Endodermal cell (in vitro differentiated cells): ENCODE measurements at places on chromosomes 4 and X. TPM values are rescaled to one million over a fixed set of nuclear protein-coding genes. Genes with fewer than 3 reads are reported as not detected.

GRCh38 chr4:108991551-108992328 lies 228.9 kb upstream of the ETNPPL start:
- no peak for DNase-seq
- no peak overlapping the region for H3K27ac ChIP-seq
- no peaks in the 10 kb centered on the region for H3K36me3 ChIP-seq
- H3K4me1 ChIP-seq = no peaks in the 10 kb centered on the region

SH3TC1 gene
- total RNA-seq = 2.6 and 2.7 TPM in 2 replicates

GRCh38 chr4:73127839-73128453 lies 58.4 kb upstream of the COX18 start:
- H3K4me1 ChIP-seq = no peaks in the 10 kb centered on the region
- no peak overlapping the region for H3K27ac ChIP-seq
- DNase-seq = peak; percentile 58

- H3K4me3 ChIP-seq = no peak overlapping the region
- H3K27me3 ChIP-seq = no peaks in the 10 kb centered on the region
- no peak overlapping the region for H3K27ac ChIP-seq
- DNase-seq = no peak
- no peaks in the 10 kb centered on the region for H3K4me1 ChIP-seq
- H3K36me3 ChIP-seq = no peaks in the 10 kb centered on the region
These were observed 45.1 kb downstream of the RHOH start for GRCh38 chr4:40241941-40242340.

GRCh38 chrX:74179071-74179470 lies 124.9 kb upstream of the ZCCHC13 start:
- H3K27me3 ChIP-seq = no peaks in the 10 kb centered on the region
- no peak overlapping the region for H3K4me3 ChIP-seq
- no peaks in the 10 kb centered on the region for H3K4me1 ChIP-seq
- DNase-seq = no peak
- no peaks in the 10 kb centered on the region for H3K36me3 ChIP-seq
- H3K27ac ChIP-seq = no peak overlapping the region

GRCh38 chrX:64205441-64205734 lies at the start of gene AMER1:
AMER1 (minus strand) TSS chrX:64205708; CDS start chrX:64193286, 12,422 bp downstream.
- no peaks in the 10 kb centered on the region for H3K27me3 ChIP-seq
- H3K4me1 ChIP-seq = no peaks in the 10 kb centered on the region
- H3K4me3 ChIP-seq = peak within 1 kb of the TSS; percentile 77
- no peak for DNase-seq
- H3K36me3 ChIP-seq = no peaks in the 10 kb centered on the region

GRCh38 chr4:52711272-52711671 lies 40.0 kb downstream of the ERVMER34-1 start:
- no peak for DNase-seq
- no peak overlapping the region for H3K27ac ChIP-seq
- H3K36me3 ChIP-seq = peaks cover 31% of the 10 kb centered on the region
- peaks cover 7% of the 10 kb centered on the region for H3K4me1 ChIP-seq

DNA sequence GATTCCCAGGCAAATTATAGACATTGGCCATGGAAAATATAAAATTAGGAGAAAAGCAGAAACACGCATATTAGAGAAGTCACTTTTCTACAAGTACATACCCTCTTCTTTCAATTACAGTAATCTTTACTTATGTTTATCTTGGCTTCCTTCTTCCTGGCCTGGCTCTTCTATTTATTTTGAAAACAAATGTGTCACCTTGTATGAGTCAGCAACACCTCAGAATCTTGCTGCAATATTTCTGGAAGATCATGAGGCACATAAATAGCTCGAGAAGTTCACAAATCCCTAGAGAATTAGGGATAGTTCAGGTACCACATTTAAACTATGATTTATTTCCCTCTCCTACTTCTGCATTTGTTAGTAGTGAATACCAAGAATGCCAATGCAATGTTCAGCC lies 124.6 kb downstream of the ANOS1 start:
- H3K4me1 ChIP-seq = no peaks in the 10 kb centered on the region
- H3K36me3 ChIP-seq = no peaks in the 10 kb centered on the region
- no peak overlapping the region for H3K4me3 ChIP-seq
- H3K27me3 ChIP-seq = no peaks in the 10 kb centered on the region

DNA sequence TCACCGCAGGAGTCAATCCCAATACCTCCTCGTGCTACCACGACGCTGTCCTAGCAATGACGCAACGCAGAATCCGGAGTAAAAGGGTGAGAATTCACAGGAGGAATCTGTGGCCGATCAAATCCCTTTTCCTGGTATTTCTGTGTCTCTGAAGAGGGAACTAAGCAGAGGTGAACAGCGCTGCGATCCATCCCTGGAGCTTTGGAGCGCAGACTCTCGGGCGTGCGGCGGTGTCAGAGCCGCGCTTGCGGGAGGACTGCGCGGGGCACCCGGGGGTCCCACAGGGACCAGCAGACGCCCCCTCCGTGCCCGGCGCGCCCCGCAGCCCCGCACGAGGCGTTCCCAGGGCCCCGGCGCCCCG lies 17.2 kb upstream of the ZNF718 start:
- H3K27ac ChIP-seq = no peak overlapping the region
- no peaks in the 10 kb centered on the region for H3K4me1 ChIP-seq
- H3K4me3 ChIP-seq = no peak overlapping the region

GRCh38 chr4:55121246-55121645 lies 4.1 kb downstream of the KDR start:
- no peak overlapping the region for H3K4me3 ChIP-seq
- H3K36me3 ChIP-seq = no peaks in the 10 kb centered on the region
- H3K27ac ChIP-seq = no peak overlapping the region
- H3K27me3 ChIP-seq = peaks cover 29% of the 10 kb centered on the region

GRCh38 chrX:53440621-53441517 lies 6.7 kb upstream of the HSD17B10 start:
- no peaks in the 10 kb centered on the region for H3K4me1 ChIP-seq
- no peaks in the 10 kb centered on the region for H3K36me3 ChIP-seq
- DNase-seq = peak; percentile 64
- H3K27ac ChIP-seq = no peak overlapping the region
- H3K27me3 ChIP-seq = no peaks in the 10 kb centered on the region

- no peak for DNase-seq
- no peaks in the 10 kb centered on the region for H3K4me1 ChIP-seq
- H3K27ac ChIP-seq = no peak overlapping the region
- H3K36me3 ChIP-seq = no peaks in the 10 kb centered on the region
- no peaks in the 10 kb centered on the region for H3K27me3 ChIP-seq
These were observed 94.9 kb upstream of the UNC5C start for GRCh38 chr4:95643627-95644026.

GRCh38 chrX:7926501-7926900 lies 712 bp downstream of the PNPLA4 start:
- no peaks in the 10 kb centered on the region for H3K27me3 ChIP-seq
- H3K4me1 ChIP-seq = no peaks in the 10 kb centered on the region
- H3K4me3 ChIP-seq = peak overlapping the region; percentile 86
- H3K36me3 ChIP-seq = no peaks in the 10 kb centered on the region
- no peak for DNase-seq

- H3K36me3 ChIP-seq = no peaks in the 10 kb centered on the region
- no peak overlapping the region for H3K4me3 ChIP-seq
- no peak for DNase-seq
- H3K27ac ChIP-seq = no peak overlapping the region
- H3K4me1 ChIP-seq = no peaks in the 10 kb centered on the region
These were observed 168.4 kb upstream of the GK2 start for GRCh38 chr4:79576429-79576753.

- no peaks in the 10 kb centered on the region for H3K27me3 ChIP-seq
- no peak overlapping the region for H3K4me3 ChIP-seq
- no peaks in the 10 kb centered on the region for H3K36me3 ChIP-seq
- H3K27ac ChIP-seq = no peak overlapping the region
- H3K4me1 ChIP-seq = no peaks in the 10 kb centered on the region
These were observed 57.3 kb upstream of the CCDC149 start for GRCh38 chr4:24970191-24970590.

TMEM35A gene
- 0.75 and 0.79 TPM in 2 replicates for total RNA-seq

- no peaks in the 10 kb centered on the region for H3K36me3 ChIP-seq
- DNase-seq = peak; percentile 87
- H3K27ac ChIP-seq = no peak overlapping the region
- H3K4me3 ChIP-seq = no peak overlapping the region
These were observed 5.1 kb upstream of the GABRQ start for GRCh38 chrX:152632445-152633097.

- H3K4me1 ChIP-seq = no peaks in the 10 kb centered on the region
- no peaks in the 10 kb centered on the region for H3K27me3 ChIP-seq
- H3K27ac ChIP-seq = no peak overlapping the region
- H3K4me3 ChIP-seq = no peak overlapping the region
- H3K36me3 ChIP-seq = no peaks in the 10 kb centered on the region
These were observed 48.4 kb downstream of the HSD17B13 start for GRCh38 chr4:87274327-87274726.

DNA sequence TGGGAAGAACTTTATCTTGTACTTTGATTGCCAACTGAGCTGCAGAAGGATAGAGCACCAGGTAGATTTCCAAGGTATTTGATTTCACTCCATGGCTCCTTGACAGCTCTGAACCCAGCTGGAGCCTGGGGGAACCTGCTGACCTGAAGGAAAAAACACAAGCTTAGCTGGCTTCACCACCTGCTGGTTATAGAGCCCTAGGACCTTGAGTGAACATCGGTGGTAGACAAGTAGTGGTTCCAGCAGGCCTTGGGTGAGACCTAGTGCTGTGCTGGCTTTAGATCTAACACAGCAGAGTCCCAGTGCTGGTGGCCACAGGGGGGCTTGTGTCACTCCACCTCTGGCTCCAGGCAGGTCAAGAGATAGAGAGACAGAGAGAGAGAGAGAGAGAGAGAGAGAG lies 1102.6 kb downstream of the ADGRL3 start:
- no peaks in the 10 kb centered on the region for H3K4me1 ChIP-seq
- H3K36me3 ChIP-seq = no peaks in the 10 kb centered on the region
- H3K27me3 ChIP-seq = no peaks in the 10 kb centered on the region
- H3K27ac ChIP-seq = no peak overlapping the region
